ENCODE measurements at places on chromosomes 11 and 22.

DNA sequence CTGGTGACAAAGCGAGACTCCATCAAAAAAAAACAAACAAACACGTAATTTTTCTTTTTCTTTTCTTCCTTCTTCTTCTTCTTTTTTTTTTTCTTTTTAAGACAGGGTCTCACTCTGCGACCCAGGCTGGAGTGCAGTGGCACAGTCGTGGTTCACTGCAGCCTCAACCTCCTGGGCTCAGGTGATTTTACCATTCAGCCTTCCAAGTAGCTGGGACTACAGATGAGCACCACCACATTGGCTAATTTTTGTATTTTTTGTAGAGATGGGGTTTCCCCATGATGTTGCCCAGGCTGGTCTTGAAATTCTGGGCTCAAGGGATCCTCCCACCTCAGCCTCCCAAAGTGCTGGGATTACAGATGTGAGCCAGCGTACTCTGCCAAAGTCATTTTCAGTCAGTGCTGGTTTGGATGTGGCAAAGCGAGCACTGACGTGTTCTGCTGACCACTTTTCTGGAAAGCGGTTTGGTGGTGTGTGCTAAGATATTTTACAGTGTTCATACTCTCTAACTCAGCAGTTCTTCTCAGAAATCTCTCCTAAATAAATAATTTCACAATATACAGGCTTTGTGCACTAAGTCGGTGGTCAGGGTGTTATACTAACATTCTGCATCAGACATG lies 10.7 kb downstream of the FAM118A start:
- DNase-seq, result no peak

DNA sequence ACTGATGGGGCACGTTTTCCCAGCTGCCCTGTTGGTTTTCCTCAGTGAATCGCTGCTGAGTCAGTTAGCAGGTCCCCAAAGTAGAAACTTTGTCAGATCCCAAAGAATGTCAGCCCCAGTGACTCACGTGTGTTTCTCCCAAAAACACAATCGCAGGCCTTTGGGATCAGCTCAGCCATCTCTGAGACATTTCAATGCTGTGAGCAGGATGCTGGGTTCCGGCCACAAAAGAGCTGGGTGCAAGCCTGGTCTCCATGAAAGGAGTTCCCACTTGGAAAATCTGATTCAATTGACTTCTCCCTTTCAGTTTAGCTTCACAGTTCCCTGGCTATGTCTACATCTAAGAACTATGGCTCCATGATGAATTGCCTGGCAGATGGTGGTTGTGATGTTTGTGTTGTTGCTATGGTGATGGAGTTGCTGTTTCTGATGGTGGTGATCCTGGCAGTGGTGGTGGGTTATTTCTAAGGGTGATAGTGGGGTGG lies 28.0 kb downstream of the MYEOV start:
- DNase-seq, result no peak

DNA sequence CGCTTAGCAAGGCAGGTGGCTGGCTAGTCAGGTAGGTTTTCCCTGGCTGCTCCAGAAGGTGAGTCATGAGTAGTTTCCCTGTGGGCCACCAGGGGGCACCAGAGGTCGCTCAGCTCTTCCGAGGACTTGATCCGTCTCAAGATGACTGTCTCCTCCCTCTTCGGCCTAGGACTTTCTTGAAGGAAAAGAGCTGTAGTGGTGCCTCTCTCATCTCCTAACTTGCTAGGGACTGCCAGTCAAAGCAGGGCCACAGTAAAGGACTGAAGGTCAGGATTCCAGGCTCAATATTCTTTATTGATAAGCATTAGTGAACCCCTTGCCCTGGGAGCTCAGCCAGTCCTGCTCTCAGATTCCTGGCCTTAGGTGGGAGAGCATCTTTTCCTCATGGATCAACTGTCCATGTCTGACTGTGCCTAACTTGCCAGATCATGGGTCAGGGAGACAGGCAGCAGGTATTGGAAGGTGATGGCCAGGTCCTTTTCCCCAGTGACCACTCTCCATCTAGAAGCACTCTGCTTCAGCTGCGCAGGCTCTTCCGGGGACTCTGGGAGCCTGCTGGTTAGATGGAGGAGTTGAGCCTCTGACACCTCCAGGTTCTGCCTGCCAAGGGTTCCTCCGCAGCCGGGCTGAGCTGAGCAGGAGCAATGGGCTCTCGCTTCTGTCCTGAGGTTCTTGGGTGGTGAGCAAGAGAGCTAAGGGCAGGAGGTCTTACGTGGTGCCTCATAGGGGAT lies 1.9 kb downstream of the POLD4 start:
- DNase-seq, result no peak

- DNase-seq, result no peak
These were observed 154.6 kb downstream of the GRIK4 start for GRCh38 chr11:120666121-120666639.

DNA sequence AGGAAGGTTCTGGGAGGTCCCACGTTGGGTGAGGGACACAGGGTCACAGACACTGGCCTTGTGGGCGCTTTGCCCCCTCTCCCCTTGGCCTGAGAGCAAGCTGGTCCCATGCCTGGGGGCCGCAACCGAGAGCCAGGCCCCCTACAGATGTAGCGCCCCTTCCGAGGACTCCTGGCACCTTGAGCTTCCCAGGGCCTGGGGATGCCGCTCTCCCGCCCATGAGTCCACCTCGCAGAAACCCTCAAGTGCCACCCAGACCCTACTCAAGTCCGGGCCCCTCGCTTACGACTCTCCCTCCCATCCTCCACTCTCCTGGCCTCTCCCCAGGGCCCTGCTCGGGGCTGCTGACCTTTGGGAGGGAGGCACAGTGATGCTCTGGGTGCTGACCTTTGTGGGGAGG lies 204.0 kb downstream of the BRD1 start:
- no peak for DNase-seq

GRCh38 chr11:8107642-8108041 lies 26.6 kb downstream of the TUB start:
- no peak for DNase-seq
